ENCODE measurements at places on chromosomes 11 and 22.

GRCh38 chr11:112610996-112611750 lies 350.0 kb upstream of the NCAM1 start:
- no peak for DNase-seq

DNA sequence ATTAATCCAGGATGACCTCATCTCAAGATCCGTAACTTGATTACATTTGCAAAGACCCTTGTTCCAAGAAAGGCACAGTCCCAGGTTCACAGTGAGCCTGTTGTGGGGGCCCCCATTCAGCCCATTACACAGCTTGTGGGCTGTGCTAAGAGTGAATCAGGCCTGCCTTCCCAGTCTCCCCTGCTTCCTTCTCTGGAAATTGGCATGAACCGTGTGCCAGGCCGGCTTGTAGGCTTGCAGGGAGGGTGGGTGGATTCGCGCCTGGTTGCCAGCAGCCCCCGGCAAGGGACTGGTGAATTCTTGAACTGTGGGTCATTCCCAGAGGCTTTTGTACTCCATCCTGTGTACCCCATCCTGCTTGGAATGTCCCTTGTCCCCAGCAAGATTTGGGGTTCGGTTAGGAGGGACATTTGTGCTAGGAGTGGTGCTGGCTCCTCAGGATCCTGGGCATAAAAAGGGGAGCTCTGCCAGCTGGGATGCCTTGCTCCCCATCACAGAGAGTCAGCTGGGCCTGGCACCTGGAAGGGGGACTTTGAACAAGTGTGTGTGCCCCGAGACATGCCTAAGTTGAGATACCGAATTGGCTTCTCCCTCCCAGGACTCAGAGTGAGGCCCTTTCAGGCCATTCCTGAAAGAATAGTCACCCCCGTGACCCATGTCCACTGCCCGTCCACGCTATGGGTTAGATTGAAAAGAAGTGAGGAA lies 818.2 kb downstream of the BRD1 start:
- DNase-seq: peak; percentile 24

DNA sequence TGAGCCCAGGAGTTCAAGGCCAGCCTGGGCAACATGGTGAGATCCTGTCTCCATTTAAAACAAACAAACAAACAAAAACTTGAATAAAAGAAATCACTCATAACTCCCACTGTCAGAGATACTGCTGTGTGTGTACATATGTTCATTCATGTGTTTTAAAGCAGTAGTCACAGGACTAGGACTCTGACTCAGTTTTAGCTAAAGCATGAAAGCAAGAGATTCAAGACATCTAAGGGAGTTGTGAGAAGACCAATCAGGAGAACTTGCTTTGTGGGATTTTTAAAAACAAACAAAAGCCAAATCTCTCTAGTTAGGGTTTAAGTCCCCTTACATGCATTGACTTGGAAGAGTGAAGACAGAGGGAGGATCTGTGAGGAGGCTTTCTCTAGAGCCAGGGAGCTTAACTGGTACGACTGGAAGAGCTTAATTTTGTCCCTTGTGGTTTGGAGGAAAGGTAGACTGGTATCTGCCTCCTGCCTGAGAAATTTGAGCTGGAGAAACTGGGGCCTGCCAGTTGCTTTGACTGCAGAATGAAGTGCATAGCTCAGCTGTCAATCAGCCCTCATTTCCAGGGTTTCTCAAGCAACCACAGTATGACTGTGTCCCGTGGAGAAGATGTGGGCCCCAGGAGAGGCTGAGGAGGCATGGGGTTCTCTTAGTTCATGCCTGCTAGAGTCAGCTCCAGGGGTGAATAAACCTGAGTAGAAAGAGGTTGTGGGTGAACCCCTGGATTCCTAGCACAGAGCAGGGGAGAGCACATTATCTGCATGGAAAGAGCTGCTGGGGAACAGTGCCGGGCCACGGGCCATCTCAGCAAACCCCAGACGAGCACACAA lies 30.6 kb downstream of the EXPH5 start:
- no peak for DNase-seq

DNA sequence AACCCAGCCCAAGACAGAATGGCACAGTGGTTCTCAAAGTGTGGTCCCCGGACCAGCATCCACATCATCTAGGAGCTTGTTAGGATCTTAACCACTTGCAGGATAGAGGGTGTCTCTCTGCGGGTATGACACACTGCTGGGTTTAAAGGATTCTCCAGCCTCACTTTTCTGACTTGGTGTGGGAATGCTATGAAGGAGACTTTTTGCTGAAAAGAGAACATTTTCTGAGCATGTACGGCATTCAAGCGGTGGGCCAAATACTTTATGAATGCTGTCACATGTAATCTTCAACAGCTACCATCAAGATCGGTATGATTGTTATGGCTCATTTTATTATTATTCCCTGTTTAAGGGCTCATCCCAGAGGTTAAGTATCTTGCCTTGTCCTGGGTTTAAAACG lies 1.8 kb upstream of the CD82 start:
- no peak for DNase-seq

DNA sequence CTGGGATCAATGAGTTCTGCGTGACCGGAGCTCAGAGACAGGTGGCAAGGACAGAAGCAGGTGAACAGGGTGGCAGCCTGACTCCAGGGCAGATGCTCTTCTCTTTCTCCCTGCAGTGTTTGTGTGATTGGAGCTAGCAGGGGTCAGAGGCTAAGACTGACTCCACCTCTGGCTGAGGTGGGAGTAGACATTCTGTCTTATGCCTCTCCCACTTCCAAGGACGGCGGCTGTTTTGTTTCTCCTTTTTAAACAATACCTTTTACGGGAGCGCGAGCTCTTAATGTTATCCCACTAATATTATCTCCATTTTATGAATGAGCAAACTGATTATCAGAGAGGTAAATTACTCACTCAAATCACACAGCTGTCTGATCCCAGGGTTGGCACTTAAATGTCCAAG lies 323.7 kb downstream of the MIAT start:
- DNase-seq: no peak

- DNase-seq: no peak
Observed at GRCh38 chr22:17079572-17079971, 5.2 kb upstream of the IL17RA start.

- no peak for DNase-seq
Observed at GRCh38 chr22:43267332-43267980, 75.7 kb downstream of the SCUBE1 start.

- DNase-seq: no peak
Observed at GRCh38 chr22:28053896-28054818, 135.1 kb upstream of the PITPNB start.

- DNase-seq: no peak
Observed at GRCh38 chr11:17572791-17573460, 25.9 kb downstream of the OTOG start.

All from liver (tissue), 10 donors.